ENCODE measurements at places on chromosomes 1 and 21.

- H3K27ac ChIP-seq, result no peak overlapping the region
- no peaks in the 10 kb centered on the region for H3K4me1 ChIP-seq
- H3K36me3 ChIP-seq, result no peaks in the 10 kb centered on the region
- no peaks in the 10 kb centered on the region for H3K27me3 ChIP-seq
Measured at GRCh38 chr1:64179588-64179987, 23.8 kb upstream of the UBE2U start.

DNA sequence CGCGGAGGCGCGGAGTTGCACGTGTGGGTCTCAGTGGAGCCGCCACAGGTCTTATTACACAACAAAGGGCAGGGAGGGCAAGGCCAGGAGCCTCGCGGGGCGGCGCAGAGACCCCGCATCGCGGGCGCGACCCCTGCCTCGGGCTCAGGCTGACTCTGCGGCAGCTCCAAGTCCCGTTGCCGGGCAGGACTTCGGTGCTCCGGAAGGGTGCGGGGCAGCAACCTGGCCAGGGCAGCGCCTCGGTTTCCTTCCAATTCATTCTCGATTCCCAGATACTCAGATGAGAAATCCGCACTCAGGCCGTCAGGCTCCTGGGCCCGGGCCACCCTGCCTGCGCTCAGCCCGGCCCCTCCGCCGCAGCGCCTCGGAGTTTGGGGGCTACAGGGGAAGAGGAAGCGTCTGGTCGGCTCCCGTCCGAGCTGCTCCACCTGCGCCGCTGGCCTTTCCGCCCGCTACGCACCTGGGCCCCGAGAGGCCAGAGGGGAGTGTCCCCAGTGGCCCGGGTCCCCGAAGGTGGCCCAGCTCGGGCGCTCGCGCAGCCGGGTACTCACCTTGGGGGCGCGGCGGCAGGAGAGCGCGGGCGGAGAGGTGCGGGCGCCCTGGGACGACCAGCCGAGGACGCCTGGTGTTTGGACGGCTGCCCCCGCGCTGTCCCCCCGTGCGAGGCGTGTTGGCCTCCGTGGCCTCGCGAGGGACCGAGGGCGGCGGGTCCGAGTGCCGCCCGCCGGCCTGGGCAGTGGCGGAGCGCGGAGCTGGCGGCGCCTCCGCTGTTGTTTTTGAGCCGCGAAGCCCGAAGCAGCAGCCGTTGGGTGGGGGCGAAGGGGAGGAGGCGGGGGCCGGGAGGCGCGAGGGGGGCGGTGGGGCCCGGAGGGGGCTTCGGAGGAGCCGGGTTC is 1.1 kb upstream of the PRDM16 start:
- no peaks in the 10 kb centered on the region for H3K36me3 ChIP-seq
- no peak for DNase-seq
- H3K27me3 ChIP-seq, result peaks cover 63% of the 10 kb centered on the region

DNA sequence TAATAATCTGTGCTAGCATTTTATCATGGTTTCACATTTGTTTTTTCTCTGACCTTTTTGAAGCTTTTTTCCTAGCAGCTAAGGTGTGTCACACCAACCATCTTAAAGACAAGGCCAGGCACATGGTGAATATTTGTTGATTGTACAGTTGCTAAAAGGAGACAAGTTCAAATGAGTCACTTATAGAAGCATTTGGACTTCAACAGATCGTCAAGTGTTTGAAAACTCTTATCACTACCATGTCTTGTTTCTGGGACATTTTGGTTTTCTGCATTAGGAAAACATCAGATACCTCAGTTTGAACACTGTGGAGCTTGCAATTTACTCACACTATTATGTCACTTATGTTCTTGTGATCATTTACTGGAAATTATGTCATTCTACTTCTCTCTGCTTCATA is 407.3 kb downstream of the USP25 start:
- H3K4me1 ChIP-seq, result no peaks in the 10 kb centered on the region
- DNase-seq, result no peak
- no peak overlapping the region for H3K4me3 ChIP-seq
- H3K27ac ChIP-seq, result no peak overlapping the region
- H3K27me3 ChIP-seq, result no peaks in the 10 kb centered on the region

GRCh38 chr1:172345077-172345476 is 75.4 kb upstream of the C1orf105 start:
- peaks cover 26% of the 10 kb centered on the region for H3K4me1 ChIP-seq
- H3K4me3 ChIP-seq, result no peak overlapping the region
- H3K36me3 ChIP-seq, result no peaks in the 10 kb centered on the region
- H3K27me3 ChIP-seq, result no peaks in the 10 kb centered on the region
- DNase-seq, result no peak
- no peak overlapping the region for H3K27ac ChIP-seq

GRCh38 chr1:209250861-209251636 is 332.5 kb upstream of the CAMK1G start:
- H3K27me3 ChIP-seq, result peaks cover 2% of the 10 kb centered on the region
- no peak overlapping the region for H3K27ac ChIP-seq
- no peaks in the 10 kb centered on the region for H3K4me1 ChIP-seq
- H3K36me3 ChIP-seq, result no peaks in the 10 kb centered on the region
- DNase-seq, result no peak
